HCT116 (cell line): ENCODE measurements at places on chromosomes 2 and 18. TPM values are rescaled to one million over a fixed set of nuclear protein-coding genes. Genes with fewer than 3 reads are reported as not detected.

The CCDC74B gene
- 3.2 TPM for total RNA-seq

The LIPG gene
- 2.6 TPM for total RNA-seq

- no peak overlapping the region for H3K27ac ChIP-seq
- no peak for DNase-seq
- H3K36me3 ChIP-seq, result no peaks in the 10 kb centered on the region
- no peak overlapping the region for H3K4me3 ChIP-seq
- H3K4me1 ChIP-seq, result no peaks in the 10 kb centered on the region
Observed at GRCh38 chr2:104434318-104434792, 419.6 kb upstream of the POU3F3 start.

GRCh38 chr18:38198956-38199355 is 633.4 kb upstream of the CELF4 start:
- H3K27ac ChIP-seq, result no peak overlapping the region
- no peak for DNase-seq
- no peaks in the 10 kb centered on the region for H3K27me3 ChIP-seq
- no peak overlapping the region for H3K4me3 ChIP-seq

GRCh38 chr2:180577567-180577966 is 402.8 kb upstream of the UBE2E3 start:
- peaks cover 14% of the 10 kb centered on the region for H3K4me1 ChIP-seq
- no peak overlapping the region for H3K4me3 ChIP-seq
- no peaks in the 10 kb centered on the region for H3K27me3 ChIP-seq
- H3K36me3 ChIP-seq, result no peaks in the 10 kb centered on the region
- no peak overlapping the region for H3K27ac ChIP-seq

DNA sequence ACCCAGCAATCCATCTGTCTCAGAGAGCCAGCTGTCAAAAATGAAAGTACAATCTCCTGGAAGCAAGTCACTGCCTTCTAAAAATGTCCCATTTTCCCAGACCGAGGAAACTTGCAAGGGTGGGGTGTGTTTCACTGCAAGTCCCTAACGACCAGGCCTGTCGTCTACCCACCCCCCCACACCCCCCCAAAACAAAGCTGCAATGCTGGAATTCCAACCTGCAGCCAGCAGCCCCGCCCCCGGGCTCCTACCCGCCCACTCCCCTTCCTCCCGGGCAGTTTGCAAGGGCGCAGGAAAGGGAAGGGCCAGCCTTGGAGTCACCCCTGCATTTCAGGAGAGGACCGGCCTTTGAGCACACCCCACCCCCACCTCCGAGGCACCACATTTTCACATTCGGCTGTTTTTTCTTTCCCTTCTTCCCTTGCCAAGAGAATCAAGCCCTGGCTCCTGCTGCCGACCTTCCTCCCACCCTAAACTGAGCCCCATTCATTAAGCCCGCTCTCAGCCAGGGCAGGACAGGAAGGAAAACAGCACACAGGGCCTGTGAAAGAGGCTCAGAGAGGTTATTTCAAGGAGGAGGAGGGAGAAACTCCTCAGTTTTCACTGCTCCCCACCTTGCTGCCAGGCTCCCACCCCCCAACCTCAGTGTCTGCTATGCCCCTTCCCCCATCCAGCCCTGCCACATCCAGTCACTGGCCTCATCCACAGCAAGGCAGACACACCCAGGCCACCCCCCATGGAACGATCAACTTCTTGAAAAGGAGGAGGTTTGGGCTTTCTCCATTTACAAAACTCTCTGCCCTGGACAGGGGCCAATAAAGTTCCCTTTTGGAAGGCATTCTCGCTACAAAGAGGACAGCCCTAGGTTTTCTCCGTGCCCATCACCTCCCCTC is 11.3 kb downstream of the SMAD7 start:
- H3K27me3 ChIP-seq, result peaks cover 19% of the 10 kb centered on the region; the same call in 1 of the 2 replicates
- no peak overlapping the region for H3K4me3 ChIP-seq
- no peaks in the 10 kb centered on the region for H3K36me3 ChIP-seq
- no peak overlapping the region for H3K27ac ChIP-seq
- DNase-seq, result no peak
